Foreskin keratinocyte (primary cell): ENCODE measurements at places on chromosomes 7 and 10. TPM values are rescaled to one million over a fixed set of nuclear protein-coding genes. Genes with fewer than 3 reads are reported as not detected.

Gene HTR5A
- not detected in 2 replicates for total RNA-seq

Gene LOXL4
- 0.03 and 0.04 TPM in 2 replicates for total RNA-seq

Gene CCDC136
- 2.3 and 2.4 TPM in 2 replicates for total RNA-seq

Gene PLEKHS1
- not detected in 2 replicates for total RNA-seq

Gene PAX4
- not detected in 2 replicates for total RNA-seq

DNA sequence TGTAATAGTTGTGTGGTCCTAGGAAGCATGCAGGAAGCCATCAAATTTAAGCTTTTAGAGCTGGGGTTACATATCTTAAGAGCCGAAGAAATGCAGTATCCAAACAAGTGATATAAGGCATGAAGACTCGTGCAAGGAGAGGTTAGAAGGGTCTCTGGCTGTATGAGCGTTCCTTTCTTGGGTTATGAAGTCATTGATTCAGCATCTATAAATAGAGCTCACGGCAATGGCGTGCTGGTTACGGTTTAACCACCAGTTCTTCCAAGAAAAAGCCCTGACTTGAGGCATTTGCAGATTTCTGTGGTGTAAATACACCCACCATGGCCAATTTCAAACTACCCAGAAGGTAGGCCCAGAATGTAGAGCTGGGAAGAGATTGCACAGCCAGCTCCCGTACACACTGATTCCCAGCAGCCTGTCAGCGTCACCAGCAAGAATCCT is 72.0 kb upstream of the KAT6B start:
- DNase-seq, result no peak

DNA sequence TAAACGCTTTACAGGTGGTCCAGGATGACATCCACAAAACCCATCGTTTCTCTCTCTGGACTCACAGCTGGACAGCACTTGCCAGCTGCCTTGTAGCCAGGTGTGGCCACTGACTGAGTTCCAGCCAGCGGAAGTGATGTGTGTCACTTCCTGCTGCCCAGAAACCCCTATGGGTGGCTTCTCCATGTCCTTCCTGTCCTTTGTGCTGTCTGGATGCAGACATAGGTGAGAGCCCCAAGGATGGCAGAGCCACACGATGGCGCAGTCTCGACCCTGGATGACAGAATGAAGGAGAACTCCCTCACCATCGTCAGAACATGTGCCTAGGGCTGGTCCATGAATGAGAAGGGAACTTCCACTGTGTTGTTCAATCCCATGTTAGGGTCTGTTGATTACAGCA is 22.1 kb downstream of the NMT2 start:
- DNase-seq, result no peak

- DNase-seq, result no peak
Observed at GRCh38 chr7:50317221-50317678, 12.7 kb downstream of the IKZF1 start.

- DNase-seq, result no peak
Observed at GRCh38 chr10:95600158-95600557, 39.0 kb upstream of the SORBS1 start.

DNA sequence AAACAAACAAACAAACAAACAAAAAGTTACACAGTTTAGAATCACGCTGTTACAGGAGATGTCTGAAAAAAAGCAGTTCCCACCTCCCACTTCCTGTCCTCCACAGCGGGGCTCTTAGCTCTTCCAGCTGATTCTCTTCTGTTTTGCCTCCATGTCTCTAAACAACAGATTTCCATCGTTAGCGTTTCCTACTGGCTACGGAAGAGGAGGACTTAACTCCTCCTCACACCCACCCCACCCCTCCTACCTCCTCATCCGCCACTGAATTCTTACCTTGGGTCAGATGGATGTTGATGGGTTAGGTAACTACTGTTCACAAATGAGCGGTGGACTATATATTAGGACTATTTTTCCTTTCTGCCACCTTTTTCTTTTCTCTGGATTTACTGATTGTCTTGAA is 36.8 kb upstream of the NUB1 start:
- no peak for DNase-seq

DNA sequence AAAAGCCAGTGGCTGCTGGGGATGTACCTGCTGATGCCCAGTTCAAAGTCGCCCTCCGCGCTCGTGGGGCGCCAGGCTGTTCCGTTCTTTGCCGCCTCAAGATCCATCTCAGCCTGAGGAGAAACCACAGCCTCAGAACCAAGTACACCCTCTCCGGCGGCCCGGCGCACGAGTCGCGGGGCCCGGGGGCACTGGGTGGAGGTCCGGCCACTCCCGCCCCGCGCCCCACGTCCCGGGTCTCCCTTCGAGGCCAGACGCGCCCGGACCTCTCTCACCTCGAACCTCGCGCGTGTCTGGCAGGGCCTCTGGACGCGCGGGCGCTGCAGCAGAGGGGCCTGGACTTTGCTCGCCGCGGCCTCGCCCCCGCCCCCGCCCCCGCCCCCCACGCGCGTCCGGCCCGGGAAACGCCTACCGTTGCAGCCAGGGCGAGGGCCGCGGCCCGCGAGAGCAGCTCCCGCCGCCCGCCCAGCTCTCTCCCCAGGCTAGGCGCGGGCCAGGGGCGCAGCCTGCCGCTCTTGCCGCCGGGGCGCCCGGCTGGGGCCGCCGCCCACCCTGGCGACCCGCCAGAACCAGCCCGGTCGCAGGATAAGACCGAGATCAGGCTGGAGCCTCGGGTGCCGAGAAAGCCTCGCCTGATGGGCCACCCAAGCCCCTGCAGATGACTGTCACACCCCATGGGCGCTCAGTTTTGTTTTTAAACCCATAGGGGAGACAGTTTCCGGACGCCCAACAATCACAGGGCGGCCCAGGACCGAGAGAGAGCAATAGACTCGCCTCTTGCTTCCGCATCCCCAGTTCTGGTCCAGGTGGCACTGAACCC is at the start of gene ABCB4:
Gene ABCB4, minus strand, starts transcription at position 322 of the 820 bp plus-strand sequence. Its CDS starts 215 bp downstream, at position 107.
- DNase-seq, result no peak

DNA sequence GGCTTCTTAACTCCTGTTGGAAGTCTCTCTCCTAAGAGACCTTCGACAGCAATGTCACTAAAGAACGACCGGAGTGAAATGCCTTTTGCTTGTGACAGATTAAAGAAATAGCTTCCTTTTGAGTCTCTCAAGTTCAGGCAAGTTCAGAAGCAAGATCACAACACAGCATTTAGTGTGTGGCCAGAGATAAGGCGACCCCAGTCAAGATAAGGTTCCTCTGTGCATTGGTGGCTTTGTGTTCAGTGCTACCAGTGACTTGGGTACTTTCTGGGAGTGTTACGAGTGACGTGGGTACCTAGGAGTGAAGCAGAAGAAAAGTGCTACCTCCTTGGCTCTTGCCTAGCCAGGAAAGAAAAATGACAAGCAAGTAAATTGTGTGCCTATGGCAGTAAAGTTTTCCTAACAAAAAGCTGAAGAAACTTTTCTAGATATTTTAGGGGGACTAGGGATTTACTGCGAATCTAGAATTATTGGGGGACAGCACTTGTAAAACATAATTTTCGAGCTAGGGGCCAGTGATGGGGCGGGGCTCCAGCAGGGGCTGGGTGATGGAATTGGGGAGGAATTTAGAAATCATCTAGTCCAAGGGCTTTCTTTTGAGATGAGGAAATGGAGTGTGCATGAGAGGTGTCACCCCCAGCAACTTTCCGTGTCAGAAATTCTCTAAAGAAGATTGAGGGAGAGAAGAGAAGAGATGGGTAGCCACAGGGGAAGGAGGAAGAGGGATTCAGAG is 191.9 kb upstream of the LYZL2 start:
- DNase-seq, result no peak

- DNase-seq, result no peak
Observed at GRCh38 chr10:4810092-4810491, 15.9 kb upstream of the AKR1E2 start.

DNA sequence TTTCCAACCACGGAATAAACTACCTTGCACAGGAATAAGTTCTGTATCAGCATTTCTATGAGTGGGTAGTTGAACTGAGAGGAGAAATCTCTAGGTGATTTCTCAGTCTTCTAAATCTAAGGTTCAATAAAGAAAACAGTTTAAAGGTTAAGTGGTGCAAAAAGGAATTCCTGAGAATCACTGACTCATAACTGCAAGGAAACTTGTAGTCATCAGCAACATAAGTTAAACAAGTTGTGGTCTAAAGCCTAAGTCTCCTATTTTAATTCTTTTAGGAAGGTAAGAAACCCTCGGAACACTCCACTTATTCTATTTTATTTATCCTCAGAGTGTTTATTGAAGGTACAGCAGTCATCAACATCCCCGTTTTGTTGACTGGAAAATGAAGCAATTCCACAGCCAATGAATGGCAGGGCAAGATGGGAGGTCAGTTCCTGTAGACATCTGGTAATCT is 92.4 kb upstream of the PIK3CG start:
- DNase-seq, result peak; percentile 38

DNA sequence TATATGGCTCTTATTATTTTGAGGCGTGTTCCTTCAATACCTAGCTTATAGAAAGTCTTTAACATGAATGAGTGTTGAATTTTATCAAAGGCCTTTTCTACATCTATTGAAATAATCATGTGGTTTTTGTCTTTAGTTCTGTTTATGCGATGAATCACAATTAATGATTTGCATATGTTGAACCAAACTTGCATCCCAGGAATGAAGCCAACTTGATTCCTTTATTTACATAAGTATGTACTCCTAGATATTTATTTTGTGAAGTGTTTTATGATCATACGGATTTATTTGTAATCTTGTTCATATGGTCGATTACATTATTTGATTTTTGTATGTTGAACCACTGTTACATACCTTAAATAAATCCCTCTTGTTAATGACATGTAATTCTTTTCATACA is 244.3 kb upstream of the KCND2 start:
- no peak for DNase-seq
